ENCODE measurements at places on chromosomes 5 and 9.

- DNase-seq: peak; percentile 70
These were observed at the start of gene EIF4EBP3 for GRCh38 chr5:140547508-140548299. Gene EIF4EBP3, plus strand, starts transcription at chr5:140547662. Its CDS starts 76 bp downstream, at chr5:140547738.

- DNase-seq: peak; percentile 52
These were observed 446 bp downstream of the FBXL17 start for GRCh38 chr5:108381350-108381953.

DNA sequence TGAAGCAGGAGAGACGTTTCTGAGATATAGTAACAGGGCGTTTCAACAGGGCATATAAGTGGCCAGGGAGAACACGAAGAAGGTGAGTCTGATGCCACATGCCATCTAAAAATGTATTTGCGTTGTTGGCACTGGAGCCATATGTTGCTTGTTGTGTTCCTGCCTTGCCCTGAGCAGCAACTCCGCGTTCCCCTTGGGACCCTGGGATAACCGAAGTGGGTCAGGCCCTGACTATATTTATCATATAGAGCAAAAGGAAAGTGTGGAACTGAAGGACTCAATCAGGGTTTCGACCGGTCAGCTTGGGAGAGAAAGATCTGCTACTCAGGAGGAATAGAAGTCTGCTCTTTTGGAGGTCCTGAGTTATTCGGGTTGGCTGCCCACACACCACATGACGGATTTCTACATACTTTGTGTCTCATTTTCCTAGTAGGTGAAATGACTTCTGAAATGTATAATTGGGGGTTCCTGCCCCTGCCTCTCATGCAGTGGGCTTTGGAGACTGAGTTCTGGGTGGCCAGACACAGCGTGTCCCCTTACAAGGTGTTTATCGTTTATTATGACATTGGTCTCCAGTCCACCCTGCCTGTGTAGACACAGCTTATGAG is 3.0 kb downstream of the STC2 start:
- DNase-seq: no peak

DNA sequence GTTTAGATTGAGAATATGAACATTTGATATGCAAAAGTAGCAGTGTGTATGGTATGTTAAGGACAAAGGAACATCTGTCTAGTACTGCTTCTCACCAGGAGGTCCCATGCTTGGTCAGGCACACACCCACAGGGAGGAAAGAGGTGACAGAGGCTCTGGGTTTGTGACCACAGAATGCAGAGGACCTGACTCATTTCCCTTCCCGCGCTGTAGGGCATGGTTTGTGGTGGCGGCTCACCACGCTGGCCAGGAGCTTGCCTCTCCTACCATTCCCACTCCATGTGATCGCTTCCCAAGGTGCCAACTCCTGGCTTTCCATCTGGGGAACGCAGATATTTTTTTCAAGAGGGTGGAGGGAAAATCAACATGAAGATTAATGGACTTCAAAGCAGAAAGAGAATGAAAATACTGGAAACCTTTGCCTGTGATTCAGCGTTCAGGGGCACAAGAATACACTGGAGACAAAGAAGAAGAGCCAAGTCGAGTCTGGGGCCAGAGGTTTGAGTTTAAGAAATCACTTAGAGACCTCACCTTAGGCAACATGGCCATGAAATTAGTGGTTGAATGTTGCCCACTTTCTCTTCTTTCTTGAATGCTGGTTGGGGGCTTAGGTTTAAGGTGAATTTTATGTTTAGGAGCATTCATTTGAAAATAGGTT is 477.8 kb downstream of the CCDC171 start:
- DNase-seq: no peak

DNA sequence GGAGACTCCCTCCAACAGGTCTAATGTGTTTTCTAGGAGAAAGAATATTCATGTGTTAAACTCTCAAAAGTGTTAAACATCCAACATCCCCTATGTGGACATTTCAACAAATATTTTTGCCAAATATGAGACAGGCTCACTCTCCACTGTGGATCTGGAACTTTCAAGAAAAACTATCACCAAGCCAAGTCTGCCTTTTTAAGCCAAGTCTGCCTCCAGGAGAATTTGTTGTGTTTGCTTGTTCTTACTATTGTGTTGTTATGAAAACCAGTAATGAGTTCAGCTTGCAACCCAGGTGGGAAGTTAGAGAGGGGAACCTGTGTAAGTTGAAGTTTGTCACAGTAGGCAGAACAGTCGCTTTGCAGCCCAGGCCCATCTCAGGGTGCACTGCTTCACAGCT is 228.1 kb downstream of the NFIB start:
- DNase-seq: no peak

DNA sequence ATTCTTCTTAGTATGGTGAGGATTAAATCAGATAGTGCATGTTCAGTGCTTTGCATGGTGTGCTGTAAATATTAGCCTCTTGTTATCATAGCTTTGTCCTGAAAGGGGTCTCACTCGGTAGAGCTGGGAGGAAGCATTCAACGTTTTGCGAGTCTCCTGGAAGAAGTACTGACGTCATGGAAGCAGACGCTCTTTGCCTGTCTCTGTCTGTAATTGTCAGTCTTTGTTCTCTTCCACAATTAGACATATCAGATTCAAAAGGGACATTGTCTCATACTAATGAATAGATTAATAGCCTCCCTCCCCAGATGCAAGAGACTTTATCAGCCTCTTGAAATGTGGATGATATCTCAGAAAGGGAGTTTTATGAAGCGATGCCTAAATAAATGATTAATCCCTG is 91.8 kb upstream of the CXCL14 start:
- no peak for DNase-seq
